Pulmonary artery endothelial cell (primary cell): ENCODE measurements at places on chromosomes 7 and 10.

DNA sequence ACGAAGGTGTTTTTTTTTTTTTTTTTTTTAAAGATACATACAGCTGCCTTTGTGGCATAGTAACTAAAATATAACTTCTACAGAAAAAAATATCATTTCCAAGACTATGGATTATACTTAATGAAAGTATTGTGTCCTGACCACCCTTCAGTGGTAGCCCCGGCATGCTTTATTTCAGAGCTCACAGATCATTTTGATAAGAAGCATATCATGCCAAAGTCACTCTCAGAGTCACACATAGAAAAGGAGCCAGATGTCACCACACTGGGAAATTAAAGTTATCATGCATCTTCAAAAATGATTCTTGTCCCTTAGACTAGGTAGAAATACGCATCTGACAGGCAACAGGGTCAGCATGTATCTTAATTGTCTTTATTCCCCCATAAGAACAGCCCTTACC, 3.0 kb downstream of the ADARB2 start:
- no peak for DNase-seq

- DNase-seq, result no peak
Measured at GRCh38 chr10:124677293-124677699, 66.9 kb downstream of the FAM53B start.

DNA sequence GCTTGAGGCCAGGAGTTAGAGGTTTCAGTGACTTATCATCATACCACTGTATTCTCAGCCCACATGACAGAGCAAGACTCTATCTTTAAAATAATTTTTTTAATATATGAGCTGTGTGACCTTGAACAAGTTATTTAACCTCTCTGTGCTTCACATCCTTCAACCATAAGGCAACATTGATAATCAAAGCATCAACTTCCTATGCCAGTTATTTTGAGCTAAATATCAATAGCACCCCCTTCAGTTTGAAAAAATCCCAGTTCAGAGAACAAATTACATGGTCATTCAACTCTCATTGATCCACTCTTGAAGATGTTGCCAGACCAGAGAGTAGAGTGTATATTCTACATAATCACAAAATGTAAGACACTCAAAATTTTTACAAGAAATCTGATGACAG, 53.0 kb downstream of the ASNS start:
- DNase-seq, result no peak

- no peak for DNase-seq
Measured at GRCh38 chr10:103843045-103843444, 12.3 kb downstream of the SH3PXD2A start.

- no peak for DNase-seq
Measured at GRCh38 chr10:70034232-70034631, 18.4 kb upstream of the MACROH2A2 start.

DNA sequence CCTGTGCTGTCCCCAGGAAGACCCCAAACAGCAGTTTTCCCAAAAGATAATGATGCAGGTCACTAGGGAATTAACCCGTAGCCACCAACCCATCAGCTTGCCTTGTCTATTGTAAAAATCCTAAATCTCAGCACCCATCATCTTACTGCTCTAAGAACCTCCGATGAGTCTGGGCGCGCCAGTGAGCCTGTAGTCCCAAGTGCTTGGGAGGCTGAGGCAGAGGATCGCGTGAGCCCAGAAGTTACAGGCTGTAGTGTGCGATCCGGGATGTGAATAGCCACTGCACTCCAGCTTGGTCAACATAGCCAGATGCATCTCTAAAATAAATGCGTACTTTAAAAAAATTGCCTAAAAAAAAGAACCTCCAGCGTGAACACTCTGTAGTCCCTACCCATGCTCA, 951 bp downstream of the AS3MT start:
- no peak for DNase-seq

DNA sequence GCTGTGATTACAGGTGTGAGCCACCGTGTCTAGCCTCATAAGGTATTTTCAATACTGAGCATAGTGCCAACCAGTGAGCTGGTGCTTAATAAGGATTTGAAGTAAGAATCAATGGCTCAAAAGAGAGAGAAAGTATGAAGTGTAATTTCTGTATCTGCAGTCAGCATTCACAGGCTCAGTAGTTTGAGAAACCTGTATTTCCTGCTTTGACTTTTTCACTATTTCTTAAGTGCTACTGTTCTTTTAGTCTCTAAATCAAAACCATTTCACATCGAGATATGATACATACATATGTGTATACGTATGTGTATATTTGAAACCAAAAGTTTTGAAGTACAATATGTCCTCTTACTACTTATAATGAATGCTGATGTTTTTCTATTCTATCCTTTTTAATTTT, 189.9 kb downstream of the PPP1R9A start:
- no peak for DNase-seq

- no peak for DNase-seq
Measured at GRCh38 chr10:76463111-76463510, 1031.7 kb downstream of the LRMDA start.

DNA sequence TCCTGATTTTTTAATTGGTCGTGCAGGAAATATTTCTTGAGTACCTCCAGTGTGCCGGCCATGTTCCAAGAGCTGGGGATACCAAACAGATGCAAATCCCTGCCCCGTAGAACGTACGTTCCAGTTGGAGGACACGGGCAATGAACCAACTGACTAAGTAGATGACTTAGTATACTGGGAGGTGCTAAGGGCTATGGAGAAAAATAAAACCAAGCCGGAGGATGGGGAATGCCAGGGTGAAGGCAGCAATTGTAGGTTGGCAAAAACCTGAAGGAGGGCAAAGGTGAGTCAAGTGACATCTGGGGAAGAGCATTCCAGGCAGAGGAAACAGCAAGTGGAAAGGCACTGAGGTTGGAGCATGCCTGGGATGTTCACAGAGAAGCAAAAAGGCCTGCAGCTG, 6.8 kb upstream of the VSIR start:
- DNase-seq, result no peak

- DNase-seq, result no peak
Measured at GRCh38 chr10:123153486-123154091, 613 bp upstream of the BUB3 start.
